ENCODE measurements at places on chromosomes 13 and 19.

DNA sequence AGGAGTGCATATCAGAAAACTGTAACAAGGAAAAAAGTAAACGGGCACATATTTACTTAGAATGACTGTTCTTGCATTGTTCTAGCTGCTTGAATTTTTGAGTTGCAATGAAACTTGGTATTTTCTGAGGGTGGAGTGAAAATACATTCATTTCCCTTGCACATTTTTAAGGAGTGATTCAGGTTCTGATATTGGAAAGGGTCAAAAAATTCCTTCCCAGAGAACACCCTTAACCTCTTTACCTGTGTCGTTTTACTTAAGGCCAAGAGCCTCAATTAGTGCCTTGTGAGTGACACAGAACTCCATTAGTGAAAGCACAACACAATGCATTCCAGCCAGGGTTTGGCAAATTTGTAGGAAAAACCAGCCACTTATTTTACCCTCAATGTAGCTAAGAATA, 2.3 kb downstream of the ITGBL1 start:
- DNase-seq, result peak; percentile 78

DNA sequence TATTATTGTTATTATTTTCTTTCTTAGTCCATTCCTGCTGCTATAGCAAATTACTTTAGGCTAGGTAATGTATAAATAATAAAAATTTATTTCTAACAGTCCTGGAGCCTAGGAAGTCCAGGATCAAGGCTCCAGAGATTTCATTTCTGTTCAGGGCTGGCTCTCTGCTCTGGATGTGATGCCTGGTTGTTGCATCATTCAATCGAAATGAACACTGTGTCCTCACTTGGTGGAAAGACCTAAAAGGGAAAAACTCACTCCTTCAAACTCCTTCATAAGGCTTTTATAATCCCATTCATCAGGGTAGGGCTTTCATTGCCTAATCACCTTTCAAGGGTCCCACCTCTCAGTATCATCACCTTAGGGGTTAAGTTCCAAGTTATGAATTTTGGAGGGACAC, 395.0 kb downstream of the EFNB2 start:
- no peak for DNase-seq

- DNase-seq, result no peak
These were observed 6.8 kb upstream of the RGL3 start for GRCh38 chr19:11425719-11426457.

DNA sequence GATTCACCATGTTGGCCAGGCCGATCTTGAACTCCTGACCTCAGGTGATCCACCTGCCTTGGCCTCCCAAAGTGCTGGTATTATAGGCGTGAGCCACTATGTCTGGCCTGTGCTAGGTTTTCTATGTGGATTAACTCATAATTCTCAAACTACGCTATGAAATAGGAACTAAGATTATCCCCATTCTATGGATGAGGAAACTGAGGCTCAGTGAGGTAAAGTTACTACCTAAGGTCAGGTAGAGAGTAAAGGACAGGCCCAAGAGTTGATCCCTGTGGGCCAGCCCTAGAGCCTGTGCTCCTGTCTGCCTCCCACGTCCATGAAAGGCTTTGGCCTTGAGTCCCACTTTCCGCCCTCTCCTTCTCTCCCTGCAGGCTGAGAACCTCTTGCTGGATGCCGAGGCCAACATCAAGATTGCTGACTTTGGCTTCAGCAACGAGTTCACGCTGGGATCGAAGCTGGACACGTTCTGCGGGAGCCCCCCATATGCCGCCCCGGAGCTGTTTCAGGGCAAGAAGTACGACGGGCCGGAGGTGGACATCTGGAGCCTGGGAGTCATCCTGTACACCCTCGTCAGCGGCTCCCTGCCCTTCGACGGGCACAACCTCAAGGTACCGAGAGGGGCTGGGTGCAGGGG, 20.1 kb downstream of the MARK4 start:
- no peak for DNase-seq

DNA sequence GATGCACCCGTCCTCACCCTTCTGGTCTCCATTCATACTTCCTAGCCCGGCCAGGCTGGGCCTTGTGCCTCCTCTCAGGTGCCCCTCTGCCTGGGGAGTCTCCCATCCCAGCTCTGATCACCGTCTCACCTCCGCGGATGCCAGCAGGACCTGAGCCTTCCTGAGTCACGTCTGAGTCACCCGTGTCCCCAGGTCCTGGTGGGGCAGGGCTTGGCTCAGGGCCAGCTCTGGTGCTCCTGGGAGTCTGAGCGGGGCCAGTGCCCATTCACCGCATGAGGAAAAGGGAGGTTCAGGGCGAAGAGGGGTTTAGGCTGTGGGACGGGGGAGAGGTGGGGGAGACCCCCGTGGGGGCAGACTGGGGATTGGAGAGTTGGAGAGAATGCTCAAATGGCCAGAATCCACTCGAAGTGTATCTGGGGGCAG, 593 bp downstream of the ATP8B3 start:
- peak; percentile 88 for DNase-seq

GRCh38 chr19:8575467-8575997, 1.7 kb downstream of the MYO1F start:
- peak; percentile 35 for DNase-seq

- DNase-seq, result no peak
These were observed 968 bp downstream of the UBE2M start for GRCh38 chr19:58557221-58558065.

DNA sequence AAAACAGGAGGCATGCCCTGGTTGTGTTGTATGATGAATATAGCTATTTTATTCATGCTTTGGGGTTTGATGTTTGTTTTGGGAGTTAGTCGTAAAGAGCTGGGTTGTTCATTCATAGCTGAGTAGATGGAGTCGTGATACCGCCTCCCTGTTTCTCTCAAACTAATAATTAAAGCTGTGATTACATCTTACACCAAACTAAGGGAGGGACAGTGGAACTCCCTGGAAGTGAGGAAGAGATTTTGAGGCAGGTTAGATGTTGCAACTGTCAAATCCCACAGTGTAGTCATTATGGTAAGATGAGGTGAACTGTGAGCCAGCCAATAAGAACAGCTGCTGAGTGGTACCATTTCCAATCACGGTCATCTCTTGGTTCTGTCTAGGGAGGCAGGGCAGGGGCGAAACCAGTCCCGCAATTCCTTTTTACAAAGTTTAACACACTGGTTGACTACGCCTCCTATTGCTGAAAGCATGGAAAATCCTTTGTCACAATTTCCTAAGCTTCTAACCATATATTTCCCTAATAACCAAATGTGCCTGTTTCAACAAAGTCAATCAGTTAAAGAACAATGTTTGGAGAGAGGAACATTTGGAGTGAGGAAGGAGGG, 207.6 kb upstream of the SERP2 start:
- DNase-seq, result no peak

DNA sequence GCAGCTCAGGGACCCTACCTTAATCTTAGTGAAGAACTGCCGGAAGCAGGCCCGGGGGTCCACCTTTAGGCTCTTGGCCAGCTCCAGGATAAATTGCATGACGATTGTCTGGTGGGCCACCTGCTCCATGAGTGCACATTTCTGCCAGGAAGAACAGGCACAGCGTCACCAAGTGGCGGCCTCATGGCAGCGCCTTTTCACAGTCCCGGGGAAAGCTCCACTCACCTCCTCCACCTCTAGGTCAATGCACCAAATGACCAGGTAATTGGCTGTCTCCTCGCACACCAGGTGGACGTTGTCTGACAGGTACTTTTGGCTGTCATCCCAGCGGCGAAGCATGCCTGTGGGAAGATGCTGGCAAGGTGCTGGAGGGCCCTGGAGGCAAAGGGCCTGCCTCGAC, 8.3 kb downstream of the CDC37 start:
- no peak for DNase-seq

DNA sequence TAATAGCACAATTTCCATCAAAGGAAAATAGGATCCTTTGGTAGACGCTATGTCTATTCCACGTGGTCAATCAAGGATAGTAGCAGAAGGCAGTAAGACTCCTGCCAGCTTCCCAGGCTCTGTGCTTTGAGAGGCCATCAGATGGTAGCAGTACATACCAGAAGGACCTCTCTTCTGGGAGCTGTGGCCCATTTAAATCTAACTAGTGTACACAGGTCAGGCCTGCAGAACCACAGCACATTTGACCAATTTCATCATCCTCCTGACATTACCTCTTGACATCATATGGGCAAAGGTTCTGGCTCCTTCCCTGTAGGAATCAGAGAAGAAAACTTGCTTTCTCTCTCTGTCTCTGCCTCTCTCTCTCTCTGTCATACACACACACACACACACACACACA, 229.6 kb upstream of the HTR2A start:
- DNase-seq, result peak; percentile 17

DNA sequence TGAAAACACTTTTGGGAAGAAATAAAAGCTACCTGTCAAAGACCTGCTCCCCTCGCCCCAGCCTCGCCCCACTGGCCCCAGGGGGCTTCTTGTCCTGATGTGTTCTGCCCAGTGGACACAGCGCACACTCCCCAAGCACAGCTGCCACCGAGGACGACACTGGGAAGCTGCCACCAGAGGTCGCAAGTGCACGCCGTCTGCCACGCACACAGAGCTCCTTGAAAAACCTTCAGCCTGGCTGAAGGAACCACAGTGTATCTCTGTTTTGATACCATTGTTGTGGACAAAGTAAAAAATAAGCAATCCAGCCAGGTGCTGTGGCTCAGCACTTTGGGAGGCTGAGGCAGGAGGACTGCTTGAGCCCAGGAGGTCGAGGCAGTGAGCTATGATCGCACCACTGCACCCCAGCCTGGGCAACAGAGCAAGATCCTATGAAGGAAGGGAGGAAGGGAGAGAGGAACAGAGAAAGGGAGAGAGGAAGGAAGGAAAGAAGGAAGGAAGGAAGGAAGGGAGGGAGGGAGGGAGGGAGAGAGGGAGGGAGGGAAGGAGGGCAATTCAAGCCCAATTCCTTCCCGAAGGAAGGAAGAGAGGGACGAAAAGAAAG, 57.3 kb downstream of the CEBPG start:
- DNase-seq, result peak; percentile 64

GRCh38 chr19:13097463-13098258, 5.0 kb downstream of the LYL1 start:
- DNase-seq, result no peak

GRCh38 chr13:86087244-86087643, 288.0 kb upstream of the SLITRK6 start:
- peak; percentile 75 for DNase-seq

- no peak for DNase-seq
These were observed 15.3 kb upstream of the LILRA2 start for GRCh38 chr19:54558339-54558738.

GRCh38 chr13:73025217-73026012, 33.4 kb upstream of the KLF5 start:
- peak; percentile 43 for DNase-seq

DNA sequence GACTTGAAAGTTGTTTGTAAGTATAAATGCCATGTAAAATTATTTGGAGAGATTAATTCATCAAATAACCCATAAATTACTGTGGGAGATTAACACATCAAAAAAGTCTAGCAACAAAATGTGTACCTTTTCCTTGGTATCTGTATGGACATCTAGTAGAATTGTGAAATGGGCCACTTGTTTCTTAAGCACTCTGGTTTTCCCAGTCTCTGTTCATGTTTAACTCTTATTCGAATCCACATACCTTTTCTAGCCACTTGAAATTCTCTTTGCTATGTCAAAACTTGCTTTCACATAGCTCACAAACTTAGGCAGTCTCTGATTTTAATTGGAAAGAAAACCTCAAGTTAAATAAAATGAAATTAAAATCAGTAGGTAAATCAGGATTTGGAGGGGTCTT, 470.6 kb downstream of the LMO7 start:
- no peak for DNase-seq

- peak; percentile 71 for DNase-seq
These were observed 153.5 kb upstream of the KLF12 start for GRCh38 chr13:74287724-74288169.

GRCh38 chr19:41302624-41303351, 7.2 kb upstream of the CCDC97 start:
- no peak for DNase-seq

DNA sequence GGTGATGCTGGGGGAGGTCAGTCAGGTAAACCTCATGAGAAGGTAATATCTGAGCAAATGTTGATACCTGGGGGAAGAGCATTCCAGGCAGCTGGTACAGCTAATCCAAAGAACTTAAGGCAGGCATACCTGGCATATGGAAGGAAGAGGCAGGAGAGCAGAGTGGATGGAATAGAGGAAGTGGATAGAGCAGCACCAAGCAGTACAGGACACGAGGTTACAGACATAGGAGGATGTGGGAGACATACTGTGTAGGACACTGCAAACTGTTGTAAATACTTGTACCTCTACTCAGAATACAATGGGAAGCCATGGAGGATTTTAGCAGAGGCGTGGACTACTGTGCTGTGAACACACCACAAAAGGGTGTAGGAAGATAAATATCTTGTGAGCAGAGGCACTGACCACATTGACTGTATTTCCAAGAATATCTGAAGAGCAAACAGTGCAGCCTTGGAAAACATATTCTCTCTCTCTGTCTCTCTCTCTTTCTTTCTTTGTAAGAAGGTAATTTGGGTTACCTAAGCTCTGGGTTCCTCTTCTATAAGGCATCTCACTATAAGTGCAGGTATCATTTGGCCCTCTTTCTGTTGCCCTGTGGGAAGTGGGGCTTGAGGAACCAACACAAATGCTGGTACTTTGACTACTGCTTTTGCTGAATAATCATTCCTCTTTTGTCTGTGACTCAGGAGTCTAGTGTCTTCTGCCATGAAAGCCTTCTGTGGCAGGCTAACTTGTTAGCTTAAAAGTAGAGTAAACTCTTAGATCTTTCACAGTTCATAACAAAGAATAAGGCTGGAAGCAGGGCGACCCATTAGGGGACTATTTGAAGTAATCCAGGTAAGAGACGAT, 238.0 kb downstream of the VWA8 start:
- no peak for DNase-seq

- peak; percentile 90 for DNase-seq
These were observed 26.2 kb upstream of the WDFY2 start for GRCh38 chr13:51557875-51558612.

GRCh38 chr19:15379999-15380647, 536 bp upstream of the AKAP8 start:
- peak; percentile 58 for DNase-seq

GRCh38 chr13:28705461-28706083, 13.2 kb downstream of the SLC46A3 start:
- DNase-seq, result no peak

DNA sequence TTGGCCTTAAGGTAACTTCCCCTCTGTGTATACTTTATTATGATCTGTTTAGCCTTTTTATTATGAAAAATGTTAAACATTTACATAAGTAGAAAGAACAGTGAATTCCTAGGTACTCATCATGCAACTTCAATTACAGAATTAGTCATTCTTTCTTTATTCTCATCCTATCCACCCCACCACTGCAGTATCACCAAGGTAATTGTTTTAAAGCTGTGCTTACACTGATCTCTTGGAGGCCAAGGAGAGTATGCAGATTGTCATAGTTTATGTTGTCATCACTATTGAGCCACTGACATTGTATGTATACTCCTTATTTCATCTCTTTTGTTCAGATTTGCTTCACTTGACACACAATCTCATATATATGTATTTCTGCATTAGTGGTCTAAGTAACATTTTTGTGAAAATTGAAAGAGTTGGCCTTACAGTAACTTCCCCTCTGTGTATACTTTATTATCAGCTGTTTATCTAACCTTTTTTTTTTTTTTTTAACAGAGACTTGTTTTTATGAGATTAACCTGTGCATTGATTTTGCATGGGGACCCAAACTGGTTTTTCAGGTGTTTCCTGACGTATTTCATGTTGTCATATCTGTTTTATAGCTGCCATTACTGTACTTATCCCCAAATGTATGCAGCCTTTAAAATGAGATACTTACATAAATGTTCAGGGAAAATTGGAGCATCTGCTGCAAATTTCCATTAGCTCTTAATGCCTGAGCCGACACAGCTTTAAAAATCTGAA, 4.5 kb downstream of the ZNF507 start:
- peak; percentile 32 for DNase-seq

GRCh38 chr19:16118489-16119033, 6.9 kb downstream of the RAB8A start:
- no peak for DNase-seq

GRCh38 chr19:46753420-46754155, 7.3 kb upstream of the STRN4 start:
- peak; percentile 56 for DNase-seq

All from ELR (cell line).